GM12878 (cell line): ENCODE measurements at places on chromosomes 12 and 14. TPM values are rescaled to one million over a fixed set of nuclear protein-coding genes. Genes with fewer than 3 reads are reported as not detected.

DNA sequence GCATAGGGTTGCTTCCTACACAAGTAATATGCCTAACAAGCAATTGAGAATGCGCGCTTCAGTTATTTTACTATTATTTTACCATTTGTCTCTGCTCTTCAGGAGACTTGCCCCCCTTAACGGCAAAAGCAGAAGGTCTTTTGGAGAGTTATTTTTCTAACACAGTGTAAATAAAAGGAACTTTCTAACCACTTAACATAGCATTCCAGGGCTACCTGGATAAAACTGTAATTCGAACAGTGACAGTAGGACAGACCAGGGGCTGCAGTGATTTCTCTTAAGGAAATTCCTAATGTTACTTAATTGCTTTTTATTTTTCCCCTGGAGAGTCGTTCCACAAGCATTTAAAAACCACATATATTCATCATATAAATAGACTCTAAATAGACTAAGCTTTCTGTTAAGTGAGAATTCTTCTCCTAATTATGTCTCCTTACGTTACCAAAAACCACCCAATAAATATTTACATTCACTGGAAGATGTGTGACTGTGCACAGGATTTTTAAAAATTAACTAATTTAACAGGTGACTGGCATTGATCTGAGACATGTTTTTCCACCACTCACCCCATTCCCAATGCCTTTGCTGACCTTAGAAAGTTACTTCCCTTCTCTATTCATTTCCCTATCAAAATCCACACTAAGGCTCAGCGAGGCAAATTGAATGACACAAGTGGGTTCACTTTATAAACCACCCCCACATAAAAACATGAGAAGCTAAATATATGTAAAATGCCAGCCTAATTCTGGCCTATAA lies 72.4 kb downstream of the RNF34 start:
- no peaks in the 10 kb centered on the region for H3K27me3 ChIP-seq
- no peaks in the 10 kb centered on the region; the same call in 1 of the 2 replicates for H3K36me3 ChIP-seq
- H3K4me3 ChIP-seq = no peak overlapping the region
- H3K4me1 ChIP-seq = peaks cover 2% of the 10 kb centered on the region; the same call in 1 of the 2 replicates
- no peak overlapping the region for H3K27ac ChIP-seq

Gene CRIP1
- polyA plus RNA-seq = 199 and 230 TPM in 2 replicates

DNA sequence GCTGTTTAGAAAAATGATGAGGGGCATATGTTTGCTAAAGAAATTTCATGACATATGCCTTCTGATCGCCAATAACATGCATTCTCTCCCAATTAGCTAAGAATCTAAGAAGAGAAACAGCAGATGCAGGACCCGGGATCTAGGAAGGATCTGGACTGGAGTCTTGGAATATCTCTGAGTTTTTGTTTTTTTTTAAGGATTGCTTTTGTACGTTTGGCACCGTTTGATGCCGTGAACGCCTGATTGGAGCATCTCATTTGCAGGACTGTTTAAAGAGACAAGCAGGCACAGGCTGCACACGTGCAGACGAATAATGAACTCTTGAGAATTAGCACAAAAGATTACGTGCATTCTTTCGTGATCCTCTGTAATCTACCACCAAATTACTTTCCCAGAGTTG lies 13.6 kb downstream of the EML1 start:
- no peak for DNase-seq
- H3K27me3 ChIP-seq = peaks cover 8% of the 10 kb centered on the region
- no peak overlapping the region for H3K27ac ChIP-seq

Gene CCDC196
- polyA plus RNA-seq = 0.07 and 0.28 TPM in 2 replicates

Gene FOXG1
- polyA plus RNA-seq = 0.04 and 0.05 TPM in 2 replicates
